Activated naive CD4-positive, alpha-beta T cell (primary cell): ENCODE measurements at places on chromosomes 6 and 20.

DNA sequence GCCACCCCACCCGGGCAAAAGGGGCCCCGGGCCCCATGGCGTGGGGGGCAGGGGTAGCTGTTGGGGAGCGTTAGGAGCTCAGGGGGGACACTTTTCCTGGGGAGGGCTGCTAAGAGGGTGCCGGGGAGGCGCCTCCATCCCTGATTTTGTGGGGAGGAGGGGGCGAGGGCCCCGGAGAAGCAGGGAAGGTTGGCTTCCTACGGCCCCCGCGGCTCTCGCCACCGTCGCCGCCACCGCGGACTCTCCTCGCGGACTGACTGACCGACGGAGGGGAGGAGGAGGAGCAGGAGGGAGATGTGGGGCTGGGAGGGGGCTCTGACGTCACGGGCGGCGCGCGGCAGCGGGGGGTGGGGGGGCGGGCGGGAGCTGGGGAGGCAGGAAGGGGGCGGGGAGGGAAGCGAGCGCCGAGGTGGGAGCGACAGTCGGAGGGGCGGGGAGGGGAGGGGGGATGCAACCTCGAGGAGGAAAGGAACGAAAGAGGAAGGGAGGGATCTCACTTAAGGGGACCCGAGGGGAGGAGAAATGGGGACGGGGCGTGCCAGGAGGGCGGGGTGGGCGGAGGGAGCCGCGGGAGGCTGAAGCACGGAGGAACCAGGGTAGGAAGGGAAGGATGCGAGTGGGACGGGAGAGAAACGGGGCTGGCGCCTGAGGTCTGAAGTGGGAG, 5.1 kb downstream of the GABBR1 start:
- DNase-seq = peak; percentile 11

- DNase-seq = no peak
These were observed 18.5 kb upstream of the UBR2 start for GRCh38 chr6:42545226-42545773.

- no peak for DNase-seq
These were observed 4.1 kb upstream of the SIRPG start for GRCh38 chr20:1661542-1662299.

DNA sequence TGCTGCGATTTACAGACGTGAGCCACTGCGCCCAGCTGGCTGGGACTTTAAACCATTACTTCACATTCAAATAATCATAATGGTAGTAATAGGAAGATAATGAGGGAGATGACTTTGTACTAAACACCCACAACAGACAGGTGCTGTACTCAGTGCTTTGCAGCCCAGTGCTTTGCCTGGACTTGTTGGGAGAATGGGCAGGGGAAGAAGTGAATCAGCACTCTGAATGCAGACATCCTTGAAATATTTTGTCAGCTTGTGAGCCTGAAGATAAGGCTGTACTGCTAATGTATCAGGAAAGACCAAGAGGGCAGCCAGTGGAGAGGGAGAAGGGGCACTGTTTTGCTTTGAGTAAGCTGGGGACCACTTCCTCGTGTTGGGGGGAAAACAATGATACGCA, 17.4 kb downstream of the NKX2-2 start:
- no peak for DNase-seq

- no peak for DNase-seq
These were observed 328.8 kb upstream of the MANEA start for GRCh38 chr6:95248499-95248898.

GRCh38 chr20:8952721-8953120, 116.2 kb upstream of the PLCB4 start:
- no peak for DNase-seq

DNA sequence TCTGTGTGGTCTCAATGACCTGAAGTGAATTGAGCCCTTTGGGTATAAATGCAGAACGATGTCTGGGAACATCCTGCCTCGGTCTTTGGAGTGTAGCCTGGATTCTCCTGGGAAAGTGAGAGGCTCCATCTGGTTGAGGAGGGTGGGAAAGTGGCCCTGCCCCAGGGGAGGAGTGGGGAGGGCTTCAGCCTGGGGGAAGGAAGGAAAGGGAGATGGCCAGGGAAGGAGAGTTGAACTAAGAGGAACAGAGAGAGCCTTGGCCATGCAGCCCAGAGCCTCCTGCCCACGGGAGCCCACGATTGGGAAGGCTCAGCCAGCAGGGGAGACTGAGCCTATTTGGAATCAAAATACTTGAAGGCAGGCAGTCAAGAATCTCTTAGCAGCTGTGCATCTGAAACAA, 2.3 kb upstream of the EPB41L1 start:
- DNase-seq = no peak

GRCh38 chr20:50558483-50558925, 48.3 kb downstream of the PTPN1 start:
- no peak for DNase-seq

DNA sequence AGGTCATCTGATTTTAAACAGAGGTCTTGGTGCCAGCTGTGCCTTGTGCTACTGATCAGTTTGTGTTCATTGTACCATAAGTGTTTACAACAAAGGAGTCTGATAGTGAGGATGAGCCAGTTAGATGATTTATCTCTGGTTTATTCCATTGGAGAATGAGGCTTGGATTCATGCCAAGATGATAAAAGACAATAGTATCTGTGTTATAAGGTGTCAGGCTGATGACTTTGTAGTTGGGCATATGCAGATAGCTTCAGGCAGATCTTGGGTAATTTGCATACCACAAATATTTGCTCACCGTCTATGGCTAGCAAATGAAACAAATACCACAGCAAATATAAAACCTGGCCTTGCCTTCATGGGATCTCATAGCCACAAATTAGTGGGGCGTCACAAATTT, 43.3 kb upstream of the PHACTR2 start:
- DNase-seq = no peak

GRCh38 chr6:41984623-41985022, 43.0 kb upstream of the CCND3 start:
- DNase-seq = no peak

DNA sequence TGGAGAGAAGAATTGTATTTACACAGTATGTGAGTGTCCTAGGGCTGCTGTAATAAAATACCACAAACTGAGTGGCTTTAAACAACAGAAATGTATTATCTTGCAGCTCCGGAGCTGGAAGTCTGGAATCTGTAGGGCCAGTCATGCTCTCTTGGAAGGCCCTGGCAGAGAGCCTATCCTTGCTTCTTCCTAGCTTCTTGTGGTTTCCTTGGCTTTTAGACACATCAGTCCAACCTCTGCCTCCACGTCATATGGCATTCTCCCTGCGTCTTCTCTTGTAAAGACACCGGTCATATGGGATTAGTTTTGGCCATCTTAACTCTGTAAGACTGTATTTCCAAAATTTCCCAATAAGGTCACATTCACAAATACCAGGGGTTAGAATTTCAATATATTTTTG, 10.8 kb downstream of the FNDC1 start:
- DNase-seq = no peak

DNA sequence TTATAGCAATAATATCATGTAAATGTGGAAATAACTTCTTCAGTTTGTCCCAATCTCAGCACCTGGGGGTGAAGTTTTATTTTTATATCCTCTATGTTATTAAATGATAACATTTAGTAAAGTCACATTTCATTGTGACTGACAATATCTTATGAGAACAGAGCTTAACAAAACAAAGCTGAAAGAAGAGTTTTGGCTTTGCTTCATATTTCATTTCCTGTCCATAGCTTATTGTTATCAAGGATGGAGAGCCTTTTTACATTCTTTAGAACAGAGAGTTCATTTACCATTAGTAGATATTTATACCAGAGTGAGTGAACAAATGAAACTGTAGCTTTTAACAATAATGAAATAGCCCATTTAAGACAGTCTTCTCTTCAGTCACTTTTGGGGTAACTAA, 231.9 kb upstream of the SGK1 start:
- DNase-seq = no peak

DNA sequence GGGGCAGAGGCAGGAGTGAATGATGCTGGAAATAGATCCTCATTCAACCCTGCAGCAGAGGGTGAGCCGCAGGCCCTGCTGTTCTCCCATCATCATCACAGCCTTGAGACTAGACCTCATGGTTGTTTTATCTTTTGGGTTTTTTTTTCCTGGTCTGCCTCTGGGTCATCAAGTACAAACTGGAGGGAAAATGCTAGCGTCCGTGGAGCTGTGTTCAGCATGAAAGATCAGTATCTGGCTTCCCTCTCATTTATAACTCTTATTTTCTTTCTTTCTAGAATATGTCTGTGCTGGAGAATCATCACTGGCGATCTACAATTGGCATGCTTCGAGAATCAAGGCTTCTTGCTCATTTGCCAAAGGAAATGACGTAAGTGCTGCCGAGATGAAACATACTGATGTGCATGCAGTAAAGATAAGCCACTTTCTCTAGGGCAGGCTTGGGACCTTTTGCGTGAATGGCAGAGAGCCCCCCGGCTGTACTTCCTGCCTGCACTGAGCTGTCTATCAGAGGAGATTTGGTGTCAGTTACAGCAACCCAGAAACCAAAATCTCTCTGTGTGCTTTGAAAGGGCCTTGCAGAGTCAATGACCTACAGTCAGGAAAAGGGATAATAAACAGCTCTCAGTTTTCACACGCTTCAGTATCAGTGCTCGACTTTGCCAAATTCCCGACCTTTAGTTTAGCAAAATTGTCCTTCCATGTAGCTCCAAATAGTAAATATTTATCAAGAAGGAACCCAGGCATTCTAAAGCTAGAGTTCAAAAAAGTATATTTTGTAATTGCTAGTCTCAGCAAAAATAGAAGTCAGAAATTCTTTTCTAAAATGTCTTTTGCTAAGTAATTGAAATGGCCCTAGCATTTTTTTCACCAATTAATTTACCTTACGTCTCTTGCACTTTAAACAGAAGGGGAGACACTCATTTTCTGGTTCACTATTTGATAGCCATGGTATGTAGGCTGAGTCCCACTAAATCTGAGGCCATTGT, 76.3 kb downstream of the MTFR2 start:
- no peak for DNase-seq

DNA sequence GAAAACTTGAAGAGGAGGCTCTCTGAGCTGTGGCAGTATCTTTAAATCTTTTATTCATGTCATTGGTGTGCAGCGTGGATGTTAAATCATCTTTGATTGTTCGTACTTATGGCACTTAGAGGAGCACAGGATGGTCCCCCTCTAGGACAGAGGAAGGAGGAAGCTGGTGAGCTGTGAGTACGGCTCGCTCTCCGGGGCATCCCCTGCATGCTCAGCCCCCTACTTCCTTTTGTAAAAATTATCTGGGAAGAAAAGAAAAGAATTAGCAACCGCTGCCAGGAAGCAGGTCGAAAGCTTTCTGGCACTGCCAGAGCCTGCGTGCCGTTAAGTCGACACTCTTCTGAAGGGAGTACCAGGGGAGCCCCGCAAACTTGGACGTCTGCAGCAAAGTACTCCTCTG, 158.5 kb downstream of the SYNDIG1 start:
- DNase-seq = no peak

GRCh38 chr6:143264986-143265764, 185.3 kb downstream of the ADAT2 start:
- no peak for DNase-seq

- no peak for DNase-seq
These were observed 353.8 kb upstream of the CNR1 start for GRCh38 chr6:88520017-88520338.

DNA sequence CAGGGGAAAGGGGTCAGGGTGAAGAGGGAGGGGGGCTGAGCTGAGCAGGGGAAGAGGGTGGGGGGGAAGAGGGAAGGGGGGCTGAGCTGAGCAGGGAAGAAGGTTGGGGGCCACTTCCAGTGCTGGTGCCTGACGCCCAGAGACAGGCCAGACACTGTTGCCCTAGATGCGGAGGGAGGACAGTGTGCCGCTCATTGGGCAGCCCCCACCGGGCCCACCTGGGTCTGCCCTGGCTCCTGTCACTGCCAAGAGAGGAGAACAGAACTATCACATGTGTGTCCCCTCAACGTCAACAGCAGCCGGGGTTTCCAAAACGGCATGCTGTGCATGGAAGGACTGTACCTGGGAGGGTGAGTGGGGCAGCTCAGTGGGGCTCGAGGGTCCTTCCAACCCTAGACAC, 342.1 kb downstream of the CDH4 start:
- DNase-seq = no peak

GRCh38 chr6:24861934-24862333, 63.2 kb upstream of the ARMH2 start:
- DNase-seq = no peak

GRCh38 chr6:48057601-48058000, 53.4 kb downstream of the PTCHD4 start:
- DNase-seq = no peak

DNA sequence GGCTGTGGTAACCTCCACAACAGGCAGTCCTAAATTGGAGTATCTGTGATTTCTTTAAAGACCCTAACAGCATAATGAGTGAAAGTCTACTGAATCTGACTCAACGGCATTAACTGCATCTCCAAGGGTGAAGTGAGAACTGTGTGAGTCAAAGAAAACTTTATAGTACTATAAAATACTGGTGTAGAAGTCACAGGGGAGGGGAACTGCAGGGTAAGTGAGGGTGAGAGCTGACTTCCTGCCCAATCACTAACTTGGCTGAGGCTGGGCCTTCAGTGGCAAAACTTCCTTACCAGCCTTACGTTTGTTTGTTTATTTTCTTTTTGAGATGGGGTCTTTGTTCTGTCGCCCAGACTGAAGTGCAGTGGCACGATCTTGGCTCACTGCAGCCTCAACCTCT, 109.8 kb downstream of the PTPRK start:
- no peak for DNase-seq

DNA sequence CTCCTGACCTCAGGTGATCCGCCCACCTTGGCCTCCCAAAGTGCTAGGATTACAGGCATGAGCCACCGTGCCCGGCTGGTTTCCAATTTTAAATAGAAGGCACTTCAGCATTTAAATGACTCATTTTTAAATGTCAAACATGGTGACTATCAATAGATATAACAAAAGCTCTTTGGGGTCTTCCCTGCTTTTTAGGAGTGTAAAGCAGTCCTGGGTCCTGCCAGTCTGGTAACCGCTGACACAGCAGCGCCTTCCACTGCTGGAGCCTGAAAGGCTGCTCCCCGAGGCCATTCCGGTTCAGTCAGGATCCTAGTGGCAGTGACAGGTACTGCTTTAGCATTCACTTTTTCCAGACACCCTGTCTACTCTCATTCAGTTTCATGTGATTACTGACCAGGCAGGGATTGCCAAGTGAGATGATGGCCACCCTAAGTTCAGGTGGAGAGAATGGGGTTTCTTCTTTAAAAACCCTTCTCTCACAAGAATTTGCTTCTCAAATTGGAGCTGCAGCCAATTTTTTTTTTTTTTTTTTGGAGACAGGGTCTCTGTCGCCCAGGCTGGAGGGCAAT, 5.1 kb downstream of the DIDO1 start:
- DNase-seq = peak; percentile 28

GRCh38 chr6:147434516-147434915, 74.0 kb upstream of the SAMD5 start:
- no peak for DNase-seq

GRCh38 chr20:38843346-38843745, 37.8 kb downstream of the PPP1R16B start:
- no peak for DNase-seq

DNA sequence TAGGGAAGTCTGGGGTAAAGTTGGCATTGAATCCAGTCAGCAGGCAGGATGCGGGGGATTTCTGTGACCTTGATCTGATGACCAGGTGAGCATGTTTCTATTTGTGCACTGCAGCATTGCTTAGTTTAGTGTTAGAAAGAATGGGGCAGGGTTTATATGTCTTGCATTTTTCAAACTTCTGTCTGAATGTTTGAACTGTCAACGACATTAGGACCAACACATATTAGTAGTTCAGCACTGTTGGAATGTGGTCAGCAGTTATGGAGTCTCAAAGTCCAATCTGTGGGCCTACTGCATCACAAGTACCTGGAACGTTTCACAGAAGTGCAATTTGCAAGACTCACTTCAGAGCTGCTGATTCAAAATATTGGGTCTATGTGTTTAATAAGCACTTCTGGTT, 276.6 kb upstream of the BMP2 start:
- no peak for DNase-seq
